ENCODE measurements at places on chromosomes 13 and 19. TPM values are rescaled to one million over a fixed set of nuclear protein-coding genes. Genes with fewer than 3 reads are reported as not detected.
A peak's percentile ranks its signal among the peaks of the same experiment; 100 is the strongest.

Gene FCGBP
- total RNA-seq, result 11.8 TPM

Gene MAP3K10
- total RNA-seq, result 19.9 TPM

DNA sequence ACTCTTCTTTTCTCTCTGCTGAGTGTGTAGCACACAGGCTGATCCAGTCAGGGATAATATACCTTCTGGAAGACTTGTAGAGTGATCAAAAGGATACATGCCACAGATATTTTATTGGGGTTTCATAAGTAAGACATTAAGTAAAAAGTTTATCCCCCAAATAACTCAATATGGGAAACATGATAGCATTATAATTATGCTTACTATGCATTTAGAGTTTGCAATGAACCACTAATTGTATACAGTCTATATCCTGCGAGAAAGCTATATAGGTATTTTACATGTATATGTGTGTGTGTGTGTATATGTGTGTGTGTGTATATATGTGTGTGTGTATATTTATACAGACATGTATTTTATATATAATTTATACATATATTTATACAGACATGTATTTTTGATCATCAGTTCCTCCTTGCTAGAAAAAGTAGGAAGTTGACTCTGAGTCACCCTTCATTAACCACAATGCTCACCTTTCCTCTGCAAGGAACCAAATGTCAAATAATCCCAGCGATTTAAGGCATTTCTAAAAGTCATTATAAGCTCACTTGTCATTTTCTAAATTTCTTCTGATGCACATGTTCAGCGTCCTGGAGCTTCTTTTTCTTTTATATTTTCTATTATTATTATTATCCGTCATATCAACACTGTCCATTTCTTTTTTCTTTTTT is 312.5 kb upstream of the OBI1 start:
- no peak for DNase-seq

DNA sequence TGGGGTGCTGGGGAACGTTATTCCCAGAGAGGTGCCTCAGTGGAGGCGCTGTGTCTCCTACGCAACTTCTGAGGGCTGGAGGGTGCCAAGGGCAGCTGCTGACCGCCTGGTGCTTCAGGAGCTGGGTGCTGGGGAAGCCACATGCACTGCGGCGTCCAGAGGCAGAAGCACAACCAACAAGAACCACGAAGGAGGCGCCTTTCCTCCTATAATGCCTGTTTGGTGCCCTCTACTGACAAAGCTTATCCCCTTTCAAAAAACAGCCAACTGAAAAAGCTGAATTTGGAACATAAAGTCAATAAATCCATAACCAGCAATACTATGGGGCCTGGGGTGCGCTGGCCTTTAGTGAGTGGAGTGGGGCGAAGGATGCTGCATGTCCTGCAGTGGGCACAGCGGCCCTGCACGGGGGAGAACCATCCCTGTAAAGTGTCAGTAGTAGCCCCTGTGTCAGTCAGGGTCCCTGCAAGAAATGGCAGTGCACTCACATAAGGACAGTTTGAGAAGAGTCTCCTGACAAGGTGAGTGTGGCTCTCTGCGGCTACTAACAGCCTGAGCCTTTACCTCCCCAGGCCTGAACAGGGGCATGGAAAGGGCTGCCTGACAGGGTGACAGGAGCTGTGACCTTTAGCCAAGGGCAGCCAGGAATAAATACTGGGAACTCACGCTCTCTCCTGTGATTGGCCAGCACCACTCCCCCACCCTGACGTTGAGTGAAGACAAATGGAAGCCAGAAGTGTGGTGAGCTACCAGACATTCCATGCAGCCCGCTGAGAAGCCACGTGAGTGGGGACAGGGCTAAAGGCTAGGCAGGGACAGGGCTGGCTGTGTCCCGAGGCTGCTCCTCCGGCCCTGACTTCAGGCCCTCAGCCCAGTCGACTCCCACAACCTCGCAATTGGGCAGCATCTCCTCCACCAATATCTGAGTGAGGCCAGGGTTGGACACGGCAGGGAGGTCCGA is 4.5 kb upstream of the B3GNT8 start:
- peak; percentile 63 for DNase-seq

DNA sequence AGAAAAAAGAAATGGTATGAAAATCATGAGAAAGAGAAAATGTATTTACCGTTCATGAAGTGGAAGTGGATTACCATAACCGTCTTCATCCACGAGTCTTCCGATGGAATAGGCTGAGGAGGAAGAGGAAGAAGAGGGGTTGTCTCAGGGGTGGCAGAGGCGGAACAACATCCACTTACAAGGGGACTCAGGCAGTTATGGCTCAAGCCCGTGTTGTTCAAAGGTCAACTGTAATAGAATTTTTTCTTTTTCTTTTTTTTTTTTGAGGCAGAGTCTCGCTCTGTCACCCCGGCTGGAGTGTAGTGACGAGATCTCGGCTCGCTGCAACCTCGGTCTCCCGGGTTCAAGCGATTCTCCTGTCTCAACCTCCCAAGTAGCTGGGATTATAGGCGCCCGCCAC is 16.9 kb upstream of the ADGRL1 start:
- no peak for DNase-seq
